ENCODE measurements at places on chromosomes 11 and 22.

GRCh38 chr22:38799265-38800002 is 5.5 kb upstream of the DNAL4 start:
- peak; percentile 86 for DNase-seq

- no peak for DNase-seq
Measured at GRCh38 chr22:17589810-17590375, 26.6 kb downstream of the SLC25A18 start.

DNA sequence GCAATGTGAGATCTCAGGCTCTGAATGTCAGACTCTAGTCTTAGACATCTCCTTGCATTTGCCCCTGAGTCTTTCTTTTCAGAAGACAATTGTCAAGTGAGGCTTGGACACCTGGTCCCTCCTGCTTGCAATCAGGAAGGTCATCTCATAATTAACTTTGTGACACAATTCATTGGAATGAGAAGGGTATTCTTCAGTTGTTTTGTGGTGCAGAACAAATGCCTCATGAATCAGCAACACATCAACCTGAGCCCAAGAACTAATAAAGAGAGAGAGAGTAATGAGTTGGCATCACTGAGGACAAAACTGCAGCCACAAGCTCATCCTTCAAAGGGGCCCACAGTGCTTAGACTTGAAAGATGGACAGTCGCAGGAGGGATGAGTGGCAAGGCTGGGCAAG is 375.8 kb downstream of the INSC start:
- no peak for DNase-seq

DNA sequence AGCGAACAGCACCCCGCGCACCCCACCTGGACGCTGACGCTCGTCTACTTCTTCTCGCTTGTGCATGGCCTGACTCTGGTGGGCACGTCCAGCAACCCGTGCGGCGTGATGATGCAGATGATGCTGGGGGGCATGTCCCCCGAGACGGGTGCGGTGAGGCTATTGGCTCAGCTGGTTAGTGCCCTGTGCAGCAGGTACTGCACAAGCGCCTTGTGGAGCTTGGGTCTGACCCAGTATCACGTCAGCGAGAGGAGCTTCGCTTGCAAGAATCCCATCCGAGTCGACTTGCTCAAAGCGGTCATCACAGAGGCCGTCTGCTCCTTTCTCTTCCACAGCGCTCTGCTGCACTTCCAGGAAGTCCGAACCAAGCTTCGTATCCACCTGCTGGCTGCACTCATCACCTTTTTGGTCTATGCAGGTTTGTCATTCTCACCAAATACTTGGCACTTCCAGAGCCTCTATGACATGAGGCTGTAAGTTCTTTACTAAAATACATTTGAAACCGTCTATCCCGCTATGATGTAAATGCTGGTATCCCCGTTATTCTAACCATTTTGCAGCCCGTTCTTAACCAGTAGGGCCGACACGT is 535 bp downstream of the AQP11 start:
- DNase-seq, result peak; percentile 70

- DNase-seq, result no peak
Measured at GRCh38 chr22:38953577-38954413, 3.6 kb upstream of the APOBEC3A start.

GRCh38 chr11:34335331-34335730 is 22.5 kb downstream of the ABTB2 start:
- DNase-seq, result no peak

DNA sequence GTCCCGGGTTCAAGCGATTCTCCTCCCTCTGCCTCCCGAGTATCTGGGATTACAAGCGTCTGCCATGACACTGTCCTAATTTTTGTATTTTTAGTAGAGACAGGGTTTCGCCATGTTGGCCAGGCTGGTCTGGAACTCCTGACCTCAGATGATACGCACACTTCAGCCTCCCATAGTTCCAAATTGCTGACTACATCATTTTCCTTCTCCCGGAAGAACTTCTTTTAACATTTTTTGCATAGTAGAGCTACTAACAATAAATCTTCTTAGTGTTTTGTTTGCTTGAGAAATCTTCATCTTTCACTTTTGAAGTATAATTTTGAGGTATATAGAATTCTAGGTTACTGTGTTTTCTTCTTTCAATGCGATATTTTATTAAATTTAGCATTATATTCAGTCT is 1415.1 kb upstream of the RAG2 start:
- no peak for DNase-seq

GRCh38 chr11:61745781-61746441 is 6.5 kb upstream of the MYRF start:
- no peak for DNase-seq

GRCh38 chr11:8328231-8328794 is 64.6 kb upstream of the LMO1 start:
- DNase-seq, result no peak

DNA sequence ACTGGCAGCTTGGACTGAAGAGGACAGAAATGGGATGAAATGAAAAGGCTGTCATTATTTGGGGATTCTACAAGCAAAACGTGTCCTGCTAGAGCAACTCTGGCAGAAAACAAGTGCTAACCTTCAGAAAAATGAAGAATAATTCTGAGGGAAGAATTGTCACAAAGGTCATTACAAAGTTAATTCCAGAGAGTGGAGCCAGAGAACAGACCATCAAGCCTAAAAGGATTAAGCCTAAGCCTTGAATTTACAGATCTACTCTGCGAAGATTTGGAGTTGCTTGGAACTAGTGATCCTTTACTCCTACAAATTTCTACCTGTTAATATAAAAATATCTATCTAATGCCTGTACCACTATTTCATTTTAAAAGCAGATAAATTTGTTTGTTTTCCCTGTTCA is 1077.3 kb upstream of the CNTN5 start:
- DNase-seq, result no peak

- DNase-seq, result no peak
Measured at GRCh38 chr11:40170078-40170477, 1289.4 kb downstream of the LRRC4C start.

DNA sequence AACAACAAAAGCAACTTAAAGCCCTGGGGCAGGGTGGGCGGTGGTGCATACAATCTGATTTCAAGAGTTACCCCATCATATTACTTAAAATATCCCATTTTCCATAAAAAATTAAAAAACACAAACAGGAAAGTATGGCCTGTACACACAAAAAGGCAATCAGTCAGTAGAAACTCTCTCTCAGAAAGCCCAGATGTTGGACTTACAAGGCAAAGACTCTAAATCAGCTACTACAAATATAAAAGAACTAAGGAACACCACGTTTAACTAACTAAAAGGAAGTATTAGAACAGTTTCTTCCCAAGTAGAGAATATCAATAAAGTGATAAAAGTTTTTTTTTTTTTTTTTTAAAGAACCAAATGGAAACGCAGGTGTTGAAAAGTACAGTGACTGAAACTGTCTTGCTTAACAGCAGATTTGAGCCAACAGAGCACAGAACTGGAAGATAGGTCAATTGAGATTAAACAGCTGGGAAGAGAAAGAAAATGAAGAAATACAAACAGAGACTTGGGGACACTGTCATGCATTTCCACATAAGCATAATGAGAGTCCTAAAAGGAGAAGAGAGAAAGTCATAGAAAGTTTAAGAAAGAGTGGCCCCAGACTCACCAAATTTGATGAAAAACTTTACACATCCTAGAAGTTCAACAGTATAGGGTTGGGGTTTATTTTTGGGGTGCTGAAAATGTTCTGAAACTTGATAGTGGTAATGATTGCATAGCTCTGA is 8.6 kb downstream of the SC5D start:
- no peak for DNase-seq

- peak; percentile 87 for DNase-seq
Measured at GRCh38 chr11:46050003-46050461, 71.2 kb downstream of the PHF21A start.

GRCh38 chr11:124798991-124799347 is 1.2 kb downstream of the MSANTD2 start:
- peak; percentile 79 for DNase-seq

DNA sequence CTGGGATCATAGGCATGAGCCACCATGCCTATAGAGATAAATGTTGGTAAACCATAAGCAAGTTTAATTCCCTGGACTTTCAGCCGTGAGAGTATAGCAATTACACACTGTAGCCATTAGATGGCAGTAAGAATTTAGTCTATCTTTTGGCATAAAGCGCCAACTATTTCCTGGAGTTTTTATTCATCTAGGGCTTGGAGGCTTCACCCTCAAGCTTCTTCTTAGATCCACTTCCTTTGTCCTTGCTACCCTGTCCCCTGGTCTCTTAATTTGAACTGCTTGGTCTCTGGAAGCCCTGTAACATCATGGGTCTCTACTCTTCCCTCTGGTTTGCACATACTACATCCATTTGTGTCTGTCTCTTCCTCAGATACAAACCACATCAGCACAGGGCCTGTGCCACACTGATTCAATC is 38.2 kb downstream of the OR10A6 start:
- peak; percentile 49 for DNase-seq

DNA sequence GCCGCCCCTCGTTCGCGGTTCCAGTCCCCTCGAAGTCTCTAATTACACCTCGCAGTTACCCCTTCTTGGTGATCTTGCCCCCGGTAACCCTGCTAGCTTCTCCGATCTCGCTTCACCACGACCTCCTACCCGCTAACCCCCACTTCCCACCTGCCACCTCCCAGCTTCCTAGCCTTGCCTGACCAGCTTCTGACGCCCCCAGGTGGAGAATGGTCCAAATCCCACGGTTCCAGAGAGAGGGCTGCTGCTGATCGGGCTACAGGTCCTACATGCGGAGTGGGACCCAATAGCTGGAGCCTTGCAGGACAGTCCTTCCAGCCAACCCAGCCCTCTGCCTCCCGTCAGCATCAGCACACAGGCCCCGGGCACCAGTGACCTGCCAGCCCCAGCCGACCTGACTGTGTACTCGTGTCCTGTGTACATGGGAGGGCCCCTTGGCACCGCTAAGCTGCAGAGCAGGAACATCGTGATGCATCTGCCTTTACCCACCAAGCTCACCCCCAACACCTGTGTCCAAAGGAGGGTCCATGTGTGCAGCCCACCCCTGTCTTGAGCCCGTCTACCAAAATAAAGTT is 31.9 kb downstream of the RRP8 start:
- no peak for DNase-seq

DNA sequence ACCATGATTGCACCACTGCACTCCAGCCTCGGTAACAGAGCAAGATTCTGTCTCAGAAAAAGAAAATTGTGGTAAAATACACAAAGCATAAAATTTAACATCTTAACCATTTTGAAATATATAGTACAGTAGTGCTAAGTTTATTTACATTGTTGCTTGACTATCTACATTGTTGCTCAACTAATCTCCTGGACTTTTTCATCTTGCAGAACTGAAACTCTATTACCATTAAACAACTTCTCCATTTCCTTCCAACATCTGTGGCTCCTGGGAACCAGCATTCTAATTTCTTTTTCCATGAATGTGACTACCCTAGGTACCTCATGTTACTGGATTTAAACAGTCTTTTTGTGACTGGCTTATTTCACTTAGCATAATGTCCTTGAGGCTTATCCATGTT is 13.5 kb upstream of the VWA5A start:
- no peak for DNase-seq

- no peak for DNase-seq
Measured at GRCh38 chr22:47599753-47600152, 837.3 kb downstream of the TBC1D22A start.

DNA sequence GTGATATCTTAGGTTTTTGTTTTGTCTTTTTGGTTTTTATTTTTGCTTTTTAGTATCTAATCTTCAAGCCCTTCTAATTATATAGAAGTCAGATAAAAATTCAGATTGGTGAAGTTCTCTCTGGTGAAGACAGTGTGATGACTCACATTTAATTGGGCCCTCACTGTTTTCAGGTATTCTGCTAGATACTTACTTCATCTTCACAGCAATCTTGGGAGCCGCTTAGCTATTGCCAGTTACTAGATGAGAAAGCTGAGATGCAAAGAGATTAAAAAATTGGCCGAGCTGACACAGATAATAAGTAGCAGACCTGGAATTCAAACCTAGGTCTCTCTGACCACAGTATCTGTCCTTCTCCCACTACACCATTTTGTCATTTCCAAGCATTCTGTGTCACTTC is 75.0 kb downstream of the PPP2R1B start:
- no peak for DNase-seq

- DNase-seq, result no peak
Measured at GRCh38 chr22:49986325-49986724, 25.8 kb downstream of the PIM3 start.

- peak; percentile 71 for DNase-seq
Measured at GRCh38 chr11:125494974-125495725, 915 bp downstream of the FEZ1 start.
